Prostate gland (tissue), 2 donors: ENCODE measurements at places on chromosomes 11 and 22. TPM values are rescaled to one million over a fixed set of nuclear protein-coding genes. Genes with fewer than 3 reads are reported as not detected.
A peak's percentile ranks its signal among the peaks of the same experiment; 100 is the strongest.

GRCh38 chr11:108929241-108929640, 264.4 kb downstream of the DDX10 start:
- DNase-seq = no peak

DNA sequence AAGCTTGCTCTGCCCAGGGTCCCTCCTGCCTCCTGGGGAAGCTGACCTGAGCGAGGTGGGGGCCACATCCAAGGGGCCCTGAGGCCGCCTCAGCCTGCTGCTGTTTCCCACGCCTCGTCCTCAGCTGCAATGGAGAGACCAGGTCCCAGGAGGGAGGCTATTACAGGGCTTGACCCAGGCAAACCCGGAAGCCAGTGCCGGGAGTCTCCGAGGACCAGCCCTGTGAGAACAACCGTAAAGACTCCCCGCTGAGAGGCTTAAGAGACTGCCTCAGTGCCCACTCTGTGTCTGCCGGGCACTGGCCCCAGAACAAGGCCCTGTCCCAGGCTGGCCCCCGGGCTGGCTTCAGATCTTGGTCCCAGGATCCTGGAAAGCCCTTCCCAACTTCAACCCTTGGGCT, 124.3 kb upstream of the FGF3 start:
- no peak for DNase-seq

DNA sequence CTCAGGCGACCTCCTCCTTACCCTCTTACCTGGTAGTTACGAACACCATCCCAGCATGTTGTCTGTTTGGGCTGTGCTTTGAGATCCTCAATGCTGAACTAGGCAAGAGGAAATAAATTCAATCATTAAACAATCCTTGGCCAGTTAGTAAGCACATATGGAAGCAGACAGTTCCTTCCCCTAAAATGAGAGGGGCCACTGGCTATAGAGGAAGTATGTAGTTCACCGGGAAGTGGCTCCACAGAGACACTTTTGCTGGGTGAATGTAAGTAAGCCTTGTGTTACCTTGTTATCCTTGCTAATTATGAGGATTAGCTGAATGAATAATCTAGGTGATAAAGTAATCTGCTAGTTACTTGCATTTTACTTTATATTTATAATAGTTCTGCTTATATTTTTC, 2.9 kb downstream of the THYN1 start:
- DNase-seq = no peak

- DNase-seq = no peak
Observed at GRCh38 chr11:78535027-78535426, 39.6 kb downstream of the NARS2 start.

DNA sequence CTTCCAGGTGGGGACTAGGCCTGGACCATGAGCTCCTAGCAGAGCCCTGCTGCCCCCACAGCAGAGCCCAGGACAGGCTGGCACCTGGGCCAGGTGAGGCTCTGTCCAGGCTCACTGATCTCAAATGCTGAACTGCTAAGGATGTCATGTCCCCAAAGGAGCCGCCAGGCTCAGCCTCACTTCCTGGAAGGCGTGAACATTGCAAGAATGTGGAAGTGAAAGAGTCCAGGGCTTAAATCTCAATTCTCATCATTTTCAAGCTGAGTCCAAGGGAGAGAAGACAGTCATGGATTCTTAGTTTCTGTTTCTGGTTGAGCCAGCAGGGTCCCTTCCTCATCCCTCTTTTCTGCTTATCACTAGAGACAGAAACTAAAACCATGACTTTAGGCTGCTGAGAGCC, 5.0 kb downstream of the ASCL2 start:
- no peak for DNase-seq

LDHAL6A gene
- not detected for total RNA-seq

GRCh38 chr11:9639985-9640384, 23.9 kb upstream of the SWAP70 start:
- DNase-seq = no peak

- no peak for DNase-seq
Observed at GRCh38 chr11:60977224-60977623, 5.7 kb downstream of the CD6 start.

DNA sequence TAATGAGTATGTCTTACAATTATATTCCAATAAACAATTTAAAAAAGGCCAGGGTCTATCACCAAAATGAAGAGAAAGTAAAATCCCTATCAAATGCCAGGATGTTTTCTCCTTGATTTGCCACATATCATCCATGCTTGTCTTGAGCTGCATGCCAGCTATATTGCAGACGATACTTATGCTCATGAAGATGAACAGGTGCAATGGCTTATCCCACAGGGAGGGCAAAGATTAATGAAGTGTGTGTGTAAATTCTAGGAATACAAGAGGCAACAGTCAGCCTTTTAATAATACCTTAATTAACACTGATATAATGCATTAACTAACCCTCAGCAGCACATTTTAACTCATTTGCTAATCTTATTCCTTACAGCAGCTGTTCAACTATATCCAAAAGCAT, 850.5 kb downstream of the KCNA4 start:
- no peak for DNase-seq

DNA sequence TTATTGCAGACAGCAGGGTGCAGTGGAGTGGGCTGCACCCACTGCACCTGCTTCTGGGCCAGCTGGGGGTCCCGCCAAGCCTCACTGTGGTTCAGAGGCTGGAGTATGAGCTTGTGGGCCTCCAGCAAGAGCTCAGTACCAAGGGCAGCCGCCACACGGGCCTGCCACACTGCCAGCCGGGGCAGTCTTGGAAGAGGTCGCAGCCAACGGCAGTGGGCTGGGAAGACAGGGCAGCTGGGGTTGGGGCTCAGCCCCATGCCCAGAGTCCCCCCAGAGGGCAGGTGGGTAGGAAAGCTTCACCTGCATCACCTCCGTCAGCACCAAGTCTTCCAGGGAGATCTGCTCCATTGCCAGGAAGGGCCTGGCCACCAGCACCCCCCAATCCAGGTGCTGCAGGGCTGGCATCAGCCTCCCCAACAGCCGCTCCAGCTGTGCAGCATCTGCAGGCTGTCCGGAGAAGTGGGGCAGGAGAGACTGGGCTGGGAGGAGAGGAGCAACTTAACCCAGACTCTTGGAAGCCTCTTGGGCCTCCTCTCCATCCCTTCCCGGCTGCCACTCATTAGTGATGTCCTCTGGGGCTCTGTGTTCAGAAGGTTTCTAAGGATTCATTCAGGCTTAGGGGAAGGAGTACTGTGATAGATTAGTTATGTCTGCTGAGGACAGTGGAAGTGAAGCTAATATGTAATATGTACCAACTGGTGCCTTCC, 1.1 kb upstream of the GSTT4 start:
- no peak for DNase-seq

GRCh38 chr11:58494101-58494500, 13.8 kb downstream of the OR5B21 start:
- DNase-seq = no peak

GRCh38 chr11:73974604-73975478, 7.8 kb downstream of the UCP2 start:
- DNase-seq = no peak

GLB1L3 gene
- 7.8 TPM for total RNA-seq

- DNase-seq = no peak
Observed at GRCh38 chr11:17508306-17508705, 31.7 kb upstream of the ABCC8 start.

DNA sequence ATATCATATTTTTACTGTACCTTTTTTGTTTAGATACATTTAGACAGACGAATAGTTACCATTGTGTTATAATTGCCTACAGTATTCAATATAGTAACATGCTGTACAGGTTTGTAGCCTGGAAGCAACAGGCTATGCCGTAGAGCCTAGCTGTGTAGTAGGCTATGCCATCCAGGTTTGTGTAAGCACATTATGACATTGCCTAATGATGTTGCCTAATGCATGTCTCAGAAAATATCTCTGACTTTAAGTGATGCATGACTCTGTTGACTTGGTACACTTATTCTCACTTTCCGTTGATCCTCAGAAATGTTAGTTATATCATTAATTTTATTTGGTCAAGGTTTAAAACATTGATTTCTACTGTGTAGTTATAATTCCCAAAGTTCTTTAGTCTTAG, 39.9 kb downstream of the OR2AT4 start:
- DNase-seq = no peak

LRRC10B gene
- total RNA-seq = 1.2 TPM

TMA7B gene
- total RNA-seq = not detected

GRCh38 chr11:108559340-108559739, 34.2 kb downstream of the EXPH5 start:
- DNase-seq = no peak

- no peak for DNase-seq
Observed at GRCh38 chr22:50206599-50206998, 5.8 kb downstream of the SELENOO start.

GRCh38 chr22:50199829-50200460, 866 bp upstream of the SELENOO start:
- no peak for DNase-seq

GRCh38 chr22:28250036-28250695, 331.1 kb upstream of the PITPNB start:
- no peak for DNase-seq

C11orf87 gene
- total RNA-seq = not detected

- no peak for DNase-seq
Observed at GRCh38 chr22:27713461-27713860, 88.1 kb downstream of the MN1 start.

- DNase-seq = no peak
Observed at GRCh38 chr22:36797374-36797773, 19.5 kb downstream of the PVALB start.

DNA sequence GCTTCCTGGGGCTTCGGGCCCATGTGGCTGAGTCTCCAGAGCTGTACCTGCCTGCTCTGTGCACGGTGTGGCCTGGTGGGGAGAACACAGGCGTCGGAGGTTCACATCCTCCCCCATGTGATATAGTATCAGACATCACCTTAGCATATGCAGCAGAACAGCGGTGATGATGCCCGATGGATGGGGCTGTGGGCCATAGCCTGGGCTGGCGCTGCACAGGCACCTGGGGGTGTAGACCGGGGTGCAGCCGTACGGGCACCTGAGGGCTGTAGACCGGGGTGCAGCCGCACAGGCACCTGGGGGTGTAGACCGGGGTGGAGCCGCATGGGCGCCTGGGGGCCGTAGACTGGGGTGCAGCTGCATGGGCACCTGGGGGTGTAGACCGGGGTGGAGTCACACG, 29.2 kb downstream of the NADSYN1 start:
- no peak for DNase-seq

DNA sequence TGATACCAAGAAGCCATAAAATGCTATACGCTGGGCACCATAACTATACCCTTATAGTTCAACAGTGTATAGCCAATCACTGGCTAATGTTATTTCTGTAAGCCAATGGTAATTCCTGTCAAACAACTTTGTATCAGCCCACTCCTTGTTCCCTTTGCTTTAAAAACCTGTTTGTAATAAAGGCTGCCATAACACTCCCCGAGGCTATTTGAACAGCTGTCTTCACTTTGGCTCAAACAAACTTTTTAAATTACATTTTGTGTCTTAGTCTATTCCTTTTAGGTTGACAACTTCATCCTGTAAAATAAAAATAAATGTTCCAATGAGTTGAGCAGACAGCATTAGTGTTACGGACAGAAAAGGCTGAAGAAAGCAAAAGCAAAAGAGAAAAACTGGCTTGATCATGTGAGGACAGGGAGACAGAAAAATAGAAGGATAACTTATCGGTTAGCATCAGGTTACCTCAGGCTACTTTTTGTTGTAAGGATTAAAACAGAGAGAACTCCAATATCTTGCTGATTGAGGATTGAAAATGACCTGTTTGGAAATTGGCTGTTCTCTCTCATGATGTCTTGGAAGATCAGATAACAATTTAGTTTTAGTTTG, 95.0 kb downstream of the AASDHPPT start:
- DNase-seq = peak; percentile 29

- no peak for DNase-seq
Observed at GRCh38 chr11:115663790-115664189, 159.6 kb upstream of the CADM1 start.

DNA sequence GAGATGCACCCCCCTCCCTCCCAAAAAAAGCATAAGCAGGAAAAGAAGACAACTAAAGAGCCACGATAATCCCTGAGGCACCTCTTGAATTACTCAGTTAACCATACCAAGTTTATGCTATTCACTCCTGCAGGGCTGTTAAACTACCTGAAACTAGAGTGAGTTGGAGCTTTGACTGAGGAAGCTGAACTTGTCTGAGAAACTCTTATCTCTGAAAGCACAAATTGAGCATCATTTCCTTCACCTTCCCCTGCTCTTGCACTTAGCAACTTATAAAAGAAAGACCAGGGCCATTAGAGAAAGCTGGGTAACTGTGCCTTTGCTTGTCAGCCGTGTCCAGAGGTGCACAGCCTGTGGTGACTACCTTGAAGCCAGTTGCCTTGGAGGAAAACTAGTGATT, 745.6 kb downstream of the NELL1 start:
- no peak for DNase-seq

DNA sequence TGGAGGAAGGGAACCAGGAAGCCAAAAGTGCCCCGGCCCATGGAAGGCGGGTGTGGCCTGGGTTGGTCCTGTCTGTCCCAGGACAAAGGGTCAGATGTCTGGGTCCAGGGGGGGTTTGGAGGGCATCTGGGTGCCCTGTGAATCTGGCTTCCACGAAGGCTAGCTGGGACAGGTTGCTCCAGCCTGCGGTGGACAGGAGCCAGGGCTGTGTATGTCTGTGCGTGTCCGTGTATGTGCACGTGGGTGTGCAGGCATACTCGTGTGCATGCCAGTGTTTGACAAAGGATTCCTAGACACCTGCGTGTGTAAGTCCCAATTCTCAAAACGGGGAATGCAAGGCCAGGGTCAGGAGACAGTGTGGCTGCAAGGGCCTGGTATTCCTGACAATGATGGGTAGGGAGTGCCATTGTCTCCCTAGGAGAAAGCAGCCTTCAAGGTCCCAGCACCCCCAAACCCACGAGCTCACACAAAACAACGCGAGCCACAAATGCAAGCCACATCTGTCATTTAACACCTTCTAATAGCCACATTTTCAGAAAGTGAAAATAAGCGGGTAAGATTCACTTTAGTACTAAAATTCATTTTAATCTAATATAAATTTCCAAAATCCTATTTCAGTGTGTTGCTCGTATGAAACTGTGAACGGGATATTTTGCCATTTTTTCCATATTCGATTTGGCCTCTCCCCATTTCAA, 78.4 kb upstream of the WNT7B start:
- no peak for DNase-seq

IL17REL gene
- total RNA-seq = not detected

DNA sequence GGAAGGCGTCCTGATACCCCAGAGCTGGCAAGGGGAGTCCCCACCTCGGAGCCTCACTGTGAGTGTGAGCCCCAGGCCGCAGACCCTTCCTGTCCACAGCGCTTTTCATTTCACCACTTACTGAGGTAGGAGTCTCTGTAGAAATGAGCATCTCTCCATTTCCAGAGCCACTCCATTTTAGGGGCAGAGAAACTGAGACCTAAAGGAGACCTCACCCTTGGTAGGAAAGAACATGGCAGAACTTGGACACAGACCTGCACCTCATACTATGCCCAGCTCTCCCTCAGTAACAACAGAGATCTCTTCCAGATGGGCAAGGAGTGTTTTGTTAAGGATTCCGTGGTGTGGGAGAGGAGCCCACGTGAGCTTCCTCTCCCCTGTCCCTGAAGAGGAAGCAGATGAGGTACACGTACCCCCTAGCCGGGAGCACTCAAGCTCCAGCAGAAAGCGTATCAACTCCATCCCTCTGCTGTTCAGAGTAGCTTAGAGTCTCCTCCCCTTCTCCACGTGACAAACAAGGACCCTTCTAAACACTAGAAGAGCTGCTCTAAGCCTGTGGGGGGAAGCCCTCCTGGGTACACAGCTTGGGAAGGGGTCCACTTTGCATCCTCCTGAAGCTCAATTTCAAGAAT, 532 bp upstream of the VSIG2 start:
- no peak for DNase-seq
